AG10803 (cell line): ENCODE measurements at places on chromosomes 5 and 9.

GRCh38 chr5:157033071-157033583 lies 25.8 kb downstream of the HAVCR1 start:
- no peak for DNase-seq

GRCh38 chr5:53030893-53031292 lies 41.7 kb downstream of the ITGA2 start:
- no peak for DNase-seq

- DNase-seq = peak; percentile 54
Measured at GRCh38 chr5:126358525-126358924, 64.7 kb upstream of the GRAMD2B start.

- DNase-seq = no peak
Measured at GRCh38 chr5:140319833-140320232, 16.9 kb upstream of the PFDN1 start.

DNA sequence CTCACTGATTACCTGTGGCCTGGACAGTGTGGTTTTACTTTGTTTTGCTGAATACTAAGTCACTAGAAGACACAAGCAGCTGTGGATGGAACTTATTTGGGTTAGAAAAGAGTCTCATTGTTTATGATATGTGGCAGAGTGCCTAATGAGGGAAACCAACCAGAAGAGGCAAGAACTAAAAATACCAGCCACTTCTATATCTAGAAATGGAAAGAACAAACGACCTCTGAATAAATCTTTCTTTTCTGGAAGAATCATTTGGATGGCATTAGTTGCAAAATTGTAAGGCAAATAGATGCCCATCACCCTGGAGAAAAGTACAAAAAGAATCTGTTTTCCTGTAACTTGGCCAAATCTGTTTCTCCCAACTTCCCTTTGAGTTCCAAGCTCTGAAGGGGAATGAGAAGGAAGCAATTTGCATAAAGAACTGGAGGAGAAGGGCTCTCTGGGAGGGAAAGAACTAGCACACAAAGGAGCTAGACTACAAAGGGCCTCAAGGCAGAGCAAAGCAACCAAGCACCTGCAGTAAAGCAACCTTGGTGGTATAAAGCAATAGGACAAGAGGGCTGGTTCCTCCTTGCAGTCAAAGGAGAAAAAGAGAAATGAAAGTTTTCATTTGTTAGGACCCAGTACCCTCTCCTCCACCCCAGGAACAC lies 455.4 kb downstream of the CAAP1 start:
- no peak for DNase-seq

- DNase-seq = peak; percentile 77
Measured at GRCh38 chr5:123753937-123754891, 242.2 kb downstream of the CSNK1G3 start.

GRCh38 chr9:107938801-107939386 lies 449.3 kb upstream of the KLF4 start:
- DNase-seq = no peak
